ENCODE measurements at places on chromosomes 7 and 10.
A peak's percentile ranks its signal among the peaks of the same experiment; 100 is the strongest.

- DNase-seq: no peak
These were observed 1.7 kb upstream of the HOXA4 start for GRCh38 chr7:27132214-27132613.

DNA sequence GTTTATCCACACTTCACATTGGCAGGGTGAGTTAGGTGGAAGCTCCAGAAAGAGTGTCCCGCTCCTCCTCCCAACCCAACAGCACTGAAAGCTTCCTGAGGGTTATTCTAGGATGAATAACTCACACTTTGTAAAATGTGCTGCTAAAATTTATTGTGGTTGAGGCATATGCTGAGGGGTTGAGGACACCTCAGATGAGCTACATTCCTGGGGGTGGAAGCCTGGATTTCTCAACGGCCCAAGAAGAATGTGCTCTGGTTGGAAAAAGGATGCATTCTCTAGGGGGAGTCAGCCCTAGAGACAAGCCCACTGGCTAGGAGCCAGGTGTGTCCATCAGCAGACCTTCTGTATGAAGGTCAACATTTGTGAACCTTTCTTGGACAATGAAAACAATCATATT, 91.5 kb upstream of the PDE1C start:
- DNase-seq: peak; percentile 98

DNA sequence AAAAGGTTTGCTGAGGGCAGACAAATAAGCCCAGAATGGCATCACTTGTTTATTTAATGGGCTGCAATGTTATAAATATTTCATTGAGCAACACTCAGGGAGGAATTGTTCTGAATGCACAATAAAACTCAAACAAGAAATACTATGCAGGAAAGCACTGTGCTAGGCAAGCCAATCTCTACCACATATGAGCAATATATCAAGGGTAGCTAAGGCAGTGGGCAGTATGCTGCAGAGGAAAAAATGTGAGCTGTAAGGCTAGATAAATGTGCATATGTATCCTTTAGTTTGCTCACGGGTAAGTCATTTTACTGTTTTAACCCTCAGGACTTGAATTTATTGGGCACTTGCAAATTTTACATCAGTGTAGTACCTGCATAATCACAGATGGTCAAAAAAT, 349.6 kb downstream of the CDC14C start:
- DNase-seq: no peak

DNA sequence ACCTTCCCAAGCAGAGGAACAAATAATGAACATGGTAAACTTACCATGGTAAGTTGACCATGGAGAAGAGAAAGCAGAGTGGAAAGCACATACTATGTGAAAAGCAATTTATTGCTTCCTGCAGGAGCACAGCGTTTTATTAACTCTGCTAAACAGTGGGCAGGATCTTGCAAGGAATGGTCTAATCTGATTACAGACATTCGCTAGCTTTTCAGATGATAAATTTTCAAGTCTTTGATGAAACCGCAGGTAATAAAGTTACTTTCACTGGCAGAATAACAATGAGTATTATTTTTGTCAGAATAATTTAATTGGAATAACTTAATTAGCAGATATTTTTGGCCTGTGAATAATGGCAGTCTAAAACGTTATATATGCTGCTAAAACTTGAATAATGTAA, 89.6 kb upstream of the HGF start:
- no peak for DNase-seq

GRCh38 chr10:9023206-9023605, 968.7 kb downstream of the GATA3 start:
- no peak for DNase-seq

- DNase-seq: no peak
These were observed 116.8 kb upstream of the BMPER start for GRCh38 chr7:33788531-33788930.

DNA sequence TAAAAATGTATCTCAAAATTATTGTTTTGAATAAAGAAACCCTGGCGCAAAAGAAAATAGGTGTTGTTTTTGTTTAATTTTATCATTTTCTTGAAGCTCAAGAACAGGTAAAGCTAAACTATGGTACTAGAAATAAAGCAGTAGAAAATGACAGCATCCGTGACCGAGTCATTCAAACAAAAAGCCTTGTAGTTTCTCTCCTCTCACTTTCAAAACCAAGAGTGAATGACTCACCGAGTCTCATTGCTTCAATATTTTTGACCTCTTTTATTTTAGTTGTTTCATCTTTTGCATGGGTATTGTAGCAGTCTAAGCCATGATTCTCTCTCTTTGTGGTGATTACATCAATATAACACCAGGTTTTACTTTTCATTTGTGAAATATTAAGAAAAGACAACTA, 396.5 kb downstream of the POM121L12 start:
- no peak for DNase-seq

DNA sequence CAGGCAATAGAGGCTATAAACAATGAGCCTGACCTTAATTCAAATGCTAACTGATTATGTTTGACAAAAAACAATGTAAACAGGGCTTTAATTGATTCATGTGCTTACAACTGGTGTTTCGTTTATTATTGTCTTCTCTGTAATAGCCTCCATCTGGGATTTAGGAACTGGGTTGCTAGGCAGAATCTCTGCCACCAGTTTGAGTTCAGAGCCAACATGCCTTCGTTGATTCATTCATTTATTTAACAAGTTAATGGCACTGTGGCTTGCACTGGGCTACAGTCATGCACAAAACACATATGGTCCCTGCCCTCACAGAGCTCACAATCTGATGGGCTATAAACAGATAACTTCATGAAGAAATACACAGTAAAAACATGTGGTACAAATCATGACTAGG, 19.6 kb upstream of the CDHR3 start:
- no peak for DNase-seq

DNA sequence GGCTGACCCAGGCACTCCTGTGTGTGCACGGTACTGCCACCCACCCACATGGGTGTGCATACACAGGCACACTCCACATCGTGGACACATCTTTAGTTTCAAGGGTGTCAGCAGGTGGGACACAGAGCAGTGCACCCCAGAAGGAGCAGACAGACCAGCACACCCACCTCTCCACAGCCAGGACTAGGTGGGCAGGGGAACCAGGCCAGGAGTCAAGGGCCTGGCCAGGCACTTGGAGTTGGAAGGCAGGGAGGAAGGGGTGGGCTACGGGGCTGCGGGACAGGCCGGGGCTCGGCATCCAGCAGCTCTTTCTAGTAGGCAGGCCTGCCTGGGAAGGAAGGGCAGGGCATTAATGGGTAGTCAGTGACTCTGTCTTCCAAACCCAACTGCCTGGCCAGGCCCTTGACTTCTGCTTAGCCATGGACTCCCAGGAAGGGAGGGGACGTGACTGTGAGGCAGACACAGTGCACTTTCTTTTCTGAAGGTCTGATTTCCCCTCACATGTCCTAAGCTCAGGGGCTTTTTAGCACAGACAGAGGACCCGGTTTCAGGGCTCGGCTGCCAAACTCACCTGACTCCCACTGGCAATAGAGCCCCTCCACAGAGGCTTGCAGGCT, 14.6 kb downstream of the RASGEF1A start:
- DNase-seq: no peak

- peak; percentile 20 for DNase-seq
These were observed at the start of gene AZGP1 for GRCh38 chr7:99975782-99976521. TSS of gene AZGP1 (minus strand) at chr7:99976031. CDS start at chr7:99976020, 11 bp downstream.

DNA sequence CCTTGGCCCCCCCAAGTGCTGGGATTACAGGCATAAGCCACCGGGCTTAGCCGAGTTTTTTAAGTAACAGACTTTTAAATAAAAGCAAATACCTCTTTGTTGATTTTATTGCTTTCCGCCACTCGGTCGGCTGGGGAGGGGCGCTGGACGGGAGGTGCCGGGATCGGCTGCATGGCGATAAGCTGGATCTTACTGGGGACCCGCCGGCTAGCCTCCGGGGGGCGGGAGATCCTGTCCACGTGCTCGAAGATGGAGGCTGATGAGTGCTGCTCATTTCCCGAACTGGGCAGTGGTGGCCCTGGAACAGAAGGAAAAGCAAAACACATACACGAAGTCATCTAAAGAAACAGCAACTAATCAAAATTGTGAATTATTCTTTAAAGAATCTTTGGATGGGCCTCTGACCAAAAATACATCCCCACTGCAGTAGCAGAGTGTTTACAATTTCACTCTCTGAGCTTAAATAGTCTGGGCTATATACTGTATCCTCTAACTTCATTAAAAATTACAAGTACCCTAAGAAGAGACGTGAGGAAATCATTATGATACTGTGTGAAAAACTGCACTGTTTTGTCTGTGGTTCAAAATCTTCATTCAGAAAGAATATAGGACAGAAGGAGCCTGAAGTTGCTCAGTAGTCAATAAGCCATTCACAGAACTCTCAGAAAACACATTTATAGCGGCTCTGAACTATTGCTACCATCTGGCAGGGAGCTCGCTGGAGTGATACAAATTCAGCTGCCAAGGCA, 73.2 kb upstream of the ATP6V0A4 start:
- no peak for DNase-seq

DNA sequence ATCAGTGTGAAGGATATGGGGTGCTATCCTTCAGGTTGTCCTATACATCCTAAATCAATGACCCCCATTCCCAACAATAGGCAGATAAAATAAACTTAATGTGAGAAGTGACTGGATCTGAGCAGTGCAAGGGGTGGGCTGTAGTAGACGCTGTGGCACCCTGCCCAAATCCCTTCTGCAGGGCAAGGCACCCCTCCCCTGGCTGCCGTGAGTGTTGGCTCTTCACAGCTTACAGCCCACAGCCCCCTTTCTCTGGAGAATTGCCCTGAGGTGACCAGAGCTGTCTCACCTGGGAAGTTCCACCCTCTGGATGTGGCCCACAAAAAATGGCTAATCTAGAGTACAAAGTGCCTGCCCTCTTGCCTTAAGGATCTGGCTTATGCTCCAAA, 25.8 kb upstream of the PPIF start:
- no peak for DNase-seq

GRCh38 chr10:123160311-123160980, 6.2 kb downstream of the BUB3 start:
- no peak for DNase-seq

DNA sequence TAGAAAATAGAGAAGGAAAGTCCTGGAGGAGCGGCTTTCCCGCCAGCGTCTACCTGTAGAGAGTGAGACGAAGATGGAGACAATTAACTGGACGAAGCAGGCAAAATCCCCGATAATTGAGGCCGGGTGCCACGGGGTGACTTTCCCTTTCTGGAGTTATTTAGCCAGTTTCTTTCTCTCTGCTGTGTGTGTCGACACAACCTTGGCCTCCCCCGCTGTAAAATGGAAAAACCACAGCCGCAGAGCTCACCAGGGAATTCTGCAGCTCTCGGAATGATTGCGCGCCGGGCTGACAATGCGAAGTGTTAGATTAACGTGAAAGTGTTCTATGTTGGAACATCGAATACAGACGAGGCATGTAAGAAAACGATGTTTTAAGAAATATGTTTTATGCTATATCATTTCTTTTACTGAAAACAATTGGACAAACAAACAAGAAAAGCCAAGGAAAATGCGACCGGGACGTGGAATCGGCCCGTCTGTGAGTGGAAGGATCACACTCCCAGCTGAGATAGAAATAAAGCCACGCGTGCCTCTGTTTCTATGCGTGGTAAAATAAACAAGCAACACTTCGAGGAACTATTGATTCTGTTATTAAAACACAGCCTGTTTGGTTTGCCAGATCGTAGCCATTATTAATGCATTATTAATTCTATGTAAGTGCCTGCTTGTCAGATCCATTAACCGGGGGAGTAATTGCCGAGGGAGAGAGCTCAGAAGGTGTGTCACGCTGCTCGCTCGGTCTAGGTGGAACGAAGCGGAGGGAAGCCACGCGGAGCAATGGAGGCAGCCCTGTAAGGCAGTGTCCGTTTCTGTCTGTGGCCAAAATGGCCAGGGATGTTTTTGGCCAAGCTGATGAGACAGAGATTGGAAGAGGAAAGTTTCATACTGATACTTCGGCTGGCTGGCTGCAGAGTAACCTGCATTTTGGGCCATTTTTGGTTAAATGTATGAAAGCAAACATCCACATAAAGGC, 129.4 kb downstream of the DNAJB6 start:
- no peak for DNase-seq

GRCh38 chr7:56023500-56023899, 27.7 kb downstream of the PSPH start:
- no peak for DNase-seq

- DNase-seq: no peak
These were observed 396 bp upstream of the EXOC4 start for GRCh38 chr7:133252506-133252857.

DNA sequence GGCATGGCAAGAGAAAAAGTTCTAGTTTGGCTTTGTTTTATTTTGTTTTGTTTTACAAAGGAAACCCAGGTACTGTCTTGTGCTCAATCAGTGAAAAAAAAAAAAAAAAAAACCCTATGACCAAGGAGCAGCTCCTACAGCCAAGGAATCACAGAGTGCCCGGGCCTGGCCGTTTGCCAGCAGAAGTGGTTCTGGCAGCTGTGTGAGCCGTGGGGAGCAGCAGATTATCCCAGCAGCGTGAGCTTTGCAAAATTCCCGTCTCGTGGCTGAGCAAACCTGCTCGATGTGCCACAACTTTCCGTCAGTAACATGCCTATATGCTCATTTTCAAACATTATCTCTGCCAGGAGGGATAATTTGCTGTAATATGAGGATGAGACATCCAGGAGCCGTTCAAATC, 293.7 kb downstream of the POU6F2 start:
- peak; percentile 5 for DNase-seq

DNA sequence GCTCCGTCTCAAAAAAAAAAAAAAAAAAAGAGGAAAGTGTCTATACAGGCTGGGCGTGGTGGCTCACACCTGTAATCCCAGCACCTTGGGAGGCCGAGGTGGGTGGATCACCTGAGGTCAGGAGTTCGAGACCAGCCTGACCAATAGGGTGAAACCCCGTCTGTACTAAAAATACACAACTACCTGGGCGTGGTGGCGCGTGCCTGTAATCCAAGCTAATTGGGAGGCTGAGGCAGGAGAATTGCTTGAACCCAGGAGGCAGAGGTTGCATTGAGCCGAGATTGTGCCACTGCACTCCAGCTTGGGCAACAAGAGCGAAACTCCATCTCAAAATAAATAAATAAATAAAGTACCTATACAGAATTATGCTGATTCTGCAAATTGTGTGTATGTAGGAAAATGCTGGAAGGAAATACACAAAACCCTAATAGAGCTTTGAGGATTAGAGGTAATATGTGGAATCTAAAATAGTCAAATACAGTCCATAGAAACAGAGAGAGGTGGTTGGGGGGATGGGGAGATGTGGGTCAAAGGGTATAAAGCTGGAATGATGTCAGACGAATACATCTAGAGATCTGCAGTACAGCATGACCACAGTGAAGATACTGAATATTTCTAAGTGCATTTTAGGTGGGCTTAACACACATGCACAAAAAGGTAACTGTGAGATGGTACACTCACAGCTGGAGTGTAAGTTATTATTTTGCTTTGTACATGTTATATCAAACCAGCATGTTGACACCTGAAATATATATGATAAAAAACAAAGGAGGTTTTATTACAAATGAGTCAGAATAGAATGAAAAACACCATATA, 174.5 kb upstream of the KLF14 start:
- peak; percentile 57 for DNase-seq

- no peak for DNase-seq
These were observed 5.9 kb downstream of the VPS41 start for GRCh38 chr7:38903057-38903456.

- peak; percentile 14 for DNase-seq
These were observed 99.3 kb upstream of the NFE2L3 start for GRCh38 chr7:26052706-26053105.

GRCh38 chr7:77558284-77558967, 21.3 kb downstream of the PTPN12 start:
- no peak for DNase-seq

- no peak for DNase-seq
These were observed 36.6 kb upstream of the FMC1 start for GRCh38 chr7:139304517-139304916.

GRCh38 chr7:17584822-17585221, 286.4 kb downstream of the AHR start:
- peak; percentile 11 for DNase-seq
